Stimulated activated CD8-positive, alpha-beta memory T cell treated with anti-CD3 and anti-CD28 coated beads, Interleukin-2, amount 100 ng/mL, for 48 hours (primary cell): ENCODE measurements at places on chromosomes 11 and 22.

- DNase-seq = no peak
Measured at GRCh38 chr11:32312206-32312817, 123.0 kb downstream of the WT1 start.

DNA sequence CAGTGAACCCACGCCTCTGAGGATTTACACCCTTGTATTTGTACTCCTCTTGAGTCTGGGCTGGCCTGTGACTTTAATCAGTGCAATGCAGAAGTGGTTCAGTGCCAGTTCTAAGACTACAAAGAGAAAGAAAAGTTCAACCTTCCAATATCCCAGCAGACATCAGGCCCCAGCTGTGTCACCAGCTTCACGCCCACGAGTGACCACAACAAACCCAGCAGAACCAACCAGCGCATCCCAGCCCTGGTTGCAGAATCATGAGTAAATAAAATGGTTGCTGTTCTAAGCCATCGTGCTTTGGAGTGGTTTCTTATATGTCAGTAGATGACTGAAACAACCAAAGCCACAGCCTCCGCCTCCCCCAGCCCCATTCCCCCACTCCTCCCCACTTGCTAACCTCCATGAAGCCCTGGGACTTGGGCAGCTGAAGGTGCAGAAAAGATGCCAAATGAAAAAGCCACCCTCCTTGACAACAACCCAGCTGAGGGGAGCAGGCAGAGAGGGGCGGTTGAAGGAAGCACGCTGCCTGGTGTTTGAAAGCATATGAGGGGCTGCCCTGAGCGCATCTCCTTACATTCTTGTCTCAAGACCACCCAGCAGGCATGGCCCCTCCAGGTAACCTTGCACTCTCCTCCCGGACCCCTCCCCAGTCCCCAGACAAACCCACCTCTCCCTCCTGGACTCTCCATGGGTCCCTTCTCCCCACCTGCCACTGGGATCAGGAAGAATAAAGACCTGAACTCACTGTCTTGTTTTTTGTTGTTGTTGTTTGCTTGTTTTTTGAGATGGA lies 20.9 kb downstream of the TSKU start:
- DNase-seq = peak; percentile 71

DNA sequence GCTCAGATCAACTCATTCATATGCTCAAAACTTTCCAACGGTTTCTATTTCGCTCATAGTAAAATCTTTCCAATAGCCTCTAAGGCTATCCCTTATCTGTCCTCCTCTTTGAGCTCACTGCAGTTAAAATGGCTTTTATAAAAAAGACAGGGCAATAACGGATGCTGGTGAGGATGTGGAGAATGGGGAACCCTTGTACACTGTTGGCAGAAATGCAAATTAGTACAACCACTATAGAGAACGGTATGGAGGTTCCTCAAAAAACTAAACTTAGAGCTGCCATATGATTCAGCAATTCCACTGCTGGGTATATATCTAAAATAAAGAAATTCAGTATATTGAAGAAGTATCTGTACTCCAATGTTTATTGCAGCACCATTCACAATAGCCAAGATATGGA lies 345.6 kb downstream of the DLG2 start:
- DNase-seq = no peak

- no peak for DNase-seq
Measured at GRCh38 chr11:41382927-41383326, 76.5 kb downstream of the LRRC4C start.

GRCh38 chr11:820655-821511 lies 2.2 kb downstream of the PNPLA2 start:
- no peak for DNase-seq

- no peak for DNase-seq
Measured at GRCh38 chr11:48014917-48015316, 34.6 kb downstream of the PTPRJ start.

- no peak for DNase-seq
Measured at GRCh38 chr11:105740164-105740903, 130.5 kb downstream of the GRIA4 start.

GRCh38 chr22:36218648-36219193 lies 17.1 kb upstream of the APOL4 start:
- no peak for DNase-seq

DNA sequence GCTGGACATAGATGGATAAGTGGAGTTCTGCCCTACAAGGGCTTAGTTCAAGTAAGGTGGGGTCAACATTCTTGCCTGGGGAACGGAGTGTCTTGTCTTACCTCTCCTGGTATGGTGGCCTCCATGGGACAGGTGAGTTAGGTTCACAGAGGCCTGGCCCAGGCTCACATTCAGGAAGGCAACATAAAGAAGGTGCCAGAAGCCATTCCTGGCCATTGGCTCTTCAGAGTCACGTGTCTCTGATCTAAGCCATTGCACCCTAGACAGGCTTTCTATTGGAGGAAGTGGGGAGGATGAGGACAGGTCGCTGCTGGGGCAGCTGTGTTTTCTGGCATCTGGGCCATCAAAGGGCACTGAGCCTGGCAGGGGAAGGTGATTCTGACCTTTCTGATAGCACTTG lies 14.8 kb downstream of the LMO2 start:
- DNase-seq = no peak

- no peak for DNase-seq
Measured at GRCh38 chr11:26201411-26201810, 130.5 kb upstream of the ANO3 start.

DNA sequence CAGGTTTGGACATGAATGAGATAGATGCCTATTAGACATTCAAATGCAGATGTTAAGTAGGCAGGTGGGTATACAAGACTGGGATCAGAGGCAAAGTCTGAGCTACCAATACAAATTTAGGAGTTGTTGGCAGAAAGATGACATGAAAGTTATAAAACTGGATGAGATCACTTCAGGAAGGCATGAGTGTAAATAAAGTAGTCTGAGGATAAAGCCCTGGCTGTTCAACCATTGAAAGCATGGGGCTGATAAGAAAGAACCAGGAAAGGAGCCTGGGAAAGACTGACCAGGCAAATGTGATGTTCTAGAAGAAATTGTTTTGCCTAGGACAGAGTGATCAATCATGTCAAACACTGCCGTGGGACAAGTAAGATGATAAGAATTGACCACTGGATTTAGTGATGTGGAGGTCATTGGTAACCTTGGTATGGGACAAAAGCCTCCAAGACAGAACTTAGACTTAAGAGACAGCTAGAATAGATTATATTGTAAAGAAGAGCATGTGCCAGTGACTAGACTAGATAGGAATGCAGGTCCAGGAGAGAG lies 98.5 kb downstream of the EHF start:
- DNase-seq = no peak

- no peak for DNase-seq
Measured at GRCh38 chr11:107969219-107969618, 39.5 kb upstream of the CUL5 start.

- no peak for DNase-seq
Measured at GRCh38 chr11:8773916-8774539, 91.4 kb downstream of the RPL27A start.

- no peak for DNase-seq
Measured at GRCh38 chr11:57354699-57355098, 16.5 kb downstream of the P2RX3 start.

GRCh38 chr11:44189986-44190882 lies 94.8 kb downstream of the EXT2 start:
- DNase-seq = no peak

DNA sequence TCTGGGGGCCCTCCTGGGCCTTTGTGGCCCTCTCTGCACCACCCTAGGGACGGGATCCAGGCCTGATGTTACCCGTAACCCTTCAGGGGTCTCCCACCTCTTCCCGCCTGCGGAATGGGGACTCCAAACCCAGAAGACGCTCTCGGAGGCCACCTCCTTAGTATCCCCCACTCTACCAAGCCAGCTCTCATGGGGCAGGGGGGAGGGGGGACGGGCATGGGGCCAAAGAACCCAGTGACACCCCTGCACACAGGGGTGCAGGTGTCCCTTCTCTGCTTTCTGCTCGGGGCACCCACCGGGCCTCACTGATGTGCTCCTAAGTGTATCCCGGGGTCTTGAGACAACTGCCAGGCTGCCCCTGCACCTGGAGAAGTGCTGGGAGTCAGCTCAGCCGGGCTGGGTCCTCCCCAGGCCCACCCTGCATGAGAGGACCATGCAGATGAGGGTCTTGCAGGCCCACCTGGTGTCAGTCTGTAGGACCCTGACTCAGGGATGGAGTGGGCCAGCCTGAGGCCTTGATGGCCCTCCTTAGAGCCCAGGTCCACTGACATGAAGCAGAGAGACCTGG lies 176.9 kb downstream of the IGLL1 start:
- no peak for DNase-seq

GRCh38 chr22:39003165-39003638 lies 10.9 kb upstream of the APOBEC3C start:
- DNase-seq = peak; percentile 58

DNA sequence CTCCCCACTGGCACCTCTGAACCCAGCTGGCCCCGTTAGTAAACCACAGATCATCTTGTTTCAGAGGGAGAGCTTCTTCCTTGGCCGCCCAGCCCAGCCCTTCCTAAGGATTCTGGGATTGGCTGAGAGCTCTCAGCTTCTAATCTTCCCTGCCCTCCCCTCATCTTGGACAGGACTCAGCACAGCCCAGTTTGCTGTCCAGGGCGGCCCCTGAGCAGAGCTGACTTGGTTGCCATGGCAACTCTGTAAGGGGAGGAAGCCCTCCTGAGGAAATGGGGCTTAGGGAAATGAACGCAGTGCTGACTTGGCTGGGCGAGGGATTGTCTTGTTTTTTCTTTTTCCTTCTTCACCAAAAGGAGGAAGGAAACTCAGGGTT lies 4.6 kb downstream of the APOL4 start:
- no peak for DNase-seq

DNA sequence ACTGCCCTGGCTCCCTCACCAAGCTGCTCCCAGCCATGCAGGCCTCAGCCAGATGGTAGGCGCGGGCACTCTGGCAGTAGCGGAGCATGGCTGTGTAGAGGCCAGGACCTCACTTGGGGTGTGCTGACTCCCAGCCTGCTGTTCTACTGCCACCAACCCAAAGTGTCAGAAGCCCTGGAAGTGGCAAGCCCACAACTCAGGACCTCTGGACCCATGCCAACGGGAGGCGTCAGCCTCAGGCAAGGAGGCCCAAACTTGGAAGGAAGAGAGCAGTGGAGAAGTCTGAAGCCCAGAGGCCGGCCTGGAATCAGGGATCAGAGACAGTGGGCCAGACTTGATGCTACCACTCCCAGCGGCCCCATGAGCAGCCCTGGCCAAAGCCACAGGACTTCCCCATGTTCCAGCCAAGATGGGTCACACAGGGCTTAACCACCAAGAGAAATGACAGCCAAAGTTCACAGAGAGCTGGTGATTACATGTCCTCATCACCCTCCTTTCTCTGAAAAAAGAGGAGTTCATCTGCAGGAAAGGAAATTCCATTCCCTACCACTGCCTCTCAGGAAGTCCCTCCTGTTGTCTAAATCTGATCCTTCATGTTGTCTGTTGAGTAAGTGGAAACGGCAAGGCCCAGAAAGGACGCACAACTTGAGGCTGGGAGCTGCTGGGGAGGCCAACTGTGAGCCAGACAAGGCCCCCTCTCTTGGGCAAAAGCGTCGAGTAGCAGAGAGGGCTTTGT lies 4.4 kb downstream of the ARRB1 start:
- DNase-seq = no peak

DNA sequence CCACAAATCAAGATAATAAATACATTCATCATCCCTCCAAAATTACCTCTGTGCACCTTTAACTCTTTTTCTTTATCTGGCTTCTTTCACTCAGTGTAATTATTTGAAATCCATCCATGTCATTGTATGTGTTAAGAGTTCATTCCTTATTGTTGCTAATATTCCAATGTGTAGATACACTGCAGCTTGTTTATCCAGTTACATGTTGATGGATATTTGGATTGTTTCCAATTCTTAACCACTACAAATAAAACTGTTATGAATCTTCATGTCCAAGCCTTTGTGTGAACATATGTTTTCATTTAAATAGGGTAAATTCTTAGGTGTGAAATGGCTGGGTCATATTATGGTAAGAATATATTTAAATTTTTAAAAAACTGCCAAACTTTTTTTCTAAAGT lies 323.3 kb upstream of the NCAM1 start:
- no peak for DNase-seq

GRCh38 chr11:15551901-15552851 lies 437.5 kb downstream of the INSC start:
- no peak for DNase-seq

DNA sequence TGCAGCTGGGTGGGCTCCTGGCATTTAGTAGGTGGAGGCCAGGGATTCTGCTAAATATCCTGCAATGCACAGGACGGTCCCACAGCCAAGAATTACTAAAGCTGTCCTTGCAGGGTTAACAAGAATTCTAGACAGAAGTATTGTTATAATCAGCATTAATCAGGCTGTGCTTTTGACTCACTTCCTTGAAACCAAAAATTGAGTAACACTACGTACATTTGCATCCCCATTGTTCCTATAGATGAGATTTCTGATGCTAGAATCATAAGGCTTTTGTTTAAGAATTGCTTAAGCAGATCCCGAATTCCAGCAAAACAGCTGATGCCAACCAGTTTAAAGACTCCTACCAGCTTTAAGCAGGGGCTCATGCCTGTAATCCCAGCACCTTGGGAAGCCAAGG lies 11.4 kb downstream of the SLC6A5 start:
- DNase-seq = no peak

DNA sequence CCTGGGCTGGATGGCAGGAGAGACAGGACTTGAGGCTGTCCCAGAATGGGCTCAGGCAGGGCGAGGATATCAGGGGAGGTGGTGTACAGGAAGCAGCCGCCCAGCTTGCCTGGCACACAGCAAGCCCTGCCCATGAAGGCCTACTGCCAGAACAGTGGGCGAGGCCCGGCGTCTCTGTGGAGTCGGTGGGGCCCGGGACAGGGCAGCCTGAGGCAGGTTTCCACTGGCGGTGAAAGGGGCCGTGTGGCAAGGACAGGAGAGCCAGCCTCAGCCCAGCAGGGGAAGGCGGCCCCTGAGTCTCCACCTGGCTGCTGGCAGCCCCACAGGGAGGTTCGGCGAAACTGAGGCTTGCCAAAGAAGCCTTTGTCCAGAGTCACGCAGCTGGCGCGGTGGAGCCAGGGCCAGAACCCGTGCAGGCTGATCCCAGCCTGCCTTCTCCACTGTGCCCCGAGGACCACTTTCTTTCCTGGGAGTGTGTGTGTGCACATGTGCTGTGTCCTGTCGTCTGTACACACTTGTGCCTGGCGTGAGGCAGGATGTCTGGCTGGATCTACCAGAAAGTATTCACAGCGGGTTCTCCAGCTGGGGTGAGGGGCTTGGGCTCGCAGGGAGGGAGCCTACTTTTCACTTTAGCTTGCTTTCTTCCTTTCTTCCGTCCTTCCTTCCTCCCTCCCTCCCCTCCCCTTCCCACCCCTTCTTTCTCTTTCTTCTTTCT lies 1.2 kb downstream of the TSPO start:
- peak; percentile 28 for DNase-seq

DNA sequence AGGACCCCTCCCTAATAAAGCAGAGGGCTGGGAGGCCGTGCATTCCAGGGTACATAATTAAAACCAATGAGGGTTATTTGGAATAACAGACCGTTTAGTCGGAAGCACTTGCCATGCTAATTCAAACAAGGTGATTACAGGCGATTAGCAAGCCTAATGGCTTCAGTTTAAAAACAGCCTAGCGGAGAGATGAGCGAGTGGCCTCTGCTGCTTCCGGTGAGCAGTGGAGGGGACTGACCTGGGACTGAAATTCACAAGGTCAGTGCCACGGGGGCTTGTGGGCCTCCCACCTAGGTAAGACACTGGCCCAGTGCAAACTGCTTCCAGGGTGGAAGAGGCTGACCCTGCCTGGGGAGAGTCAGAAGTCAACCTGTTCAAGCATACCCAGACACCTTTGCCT lies 56.8 kb upstream of the ALX4 start:
- DNase-seq = no peak
